ENCODE measurements at places on chromosomes 1 and 21.

DNA sequence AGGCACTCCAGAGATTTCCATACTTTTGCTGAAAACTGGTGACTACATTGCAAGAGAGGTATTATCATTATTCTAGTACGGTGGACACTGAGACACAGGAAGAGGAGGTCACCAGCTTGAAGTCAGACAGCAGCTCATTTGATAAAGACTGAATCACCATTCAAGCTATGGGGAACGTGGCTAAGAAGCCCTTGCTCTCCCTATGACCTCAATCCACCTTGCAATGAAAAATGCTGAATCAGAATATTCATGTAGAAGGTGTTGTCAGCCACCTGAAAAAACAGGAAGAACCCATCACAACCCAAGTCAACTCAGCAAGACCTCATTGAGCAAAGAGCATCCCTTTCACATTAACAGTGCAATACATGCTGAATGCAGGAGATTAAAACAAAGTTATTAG is 59.0 kb upstream of the FGGY start:
- no peak for DNase-seq

DNA sequence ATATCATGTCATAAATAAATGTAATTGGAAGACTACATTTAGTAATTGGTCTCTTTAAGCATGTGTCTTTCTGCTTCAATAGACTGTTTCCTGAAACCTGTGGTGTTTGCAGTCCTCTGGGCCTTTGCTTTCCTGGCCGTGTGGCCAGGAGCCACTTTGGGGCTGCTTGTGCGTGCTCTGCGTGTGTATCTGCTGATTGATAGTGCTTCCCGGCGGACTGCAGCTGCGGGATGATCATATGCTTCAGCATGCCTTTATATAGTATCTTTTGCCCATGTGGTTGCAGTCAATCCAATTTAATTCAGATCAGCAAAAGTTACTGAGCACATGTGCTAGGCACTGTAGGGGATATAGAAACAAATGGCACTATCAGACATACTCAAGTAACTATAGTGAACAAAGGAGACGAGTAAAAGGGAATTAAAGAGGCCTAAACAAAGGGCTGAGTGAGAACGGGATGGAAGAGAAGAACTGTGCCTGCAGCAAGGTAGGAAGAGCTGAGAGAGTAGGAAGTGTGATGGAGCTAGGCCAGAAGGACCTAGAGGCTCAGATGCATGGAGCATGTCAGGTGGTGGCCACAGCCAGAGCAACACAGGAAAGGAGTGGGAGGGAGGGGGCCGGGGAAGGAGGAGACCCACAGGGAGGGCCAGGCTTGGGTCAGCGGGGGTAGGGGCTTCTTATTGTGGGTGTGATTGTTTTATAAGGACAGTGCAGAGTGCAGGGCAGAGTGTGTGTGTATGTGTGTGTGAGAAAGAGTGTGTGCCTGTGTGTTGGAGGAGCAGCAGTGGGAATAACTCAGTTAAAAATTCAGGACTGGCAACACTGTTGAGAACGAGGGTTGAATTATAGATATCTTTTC is 27.2 kb upstream of the TTF2 start:
- no peak for DNase-seq

DNA sequence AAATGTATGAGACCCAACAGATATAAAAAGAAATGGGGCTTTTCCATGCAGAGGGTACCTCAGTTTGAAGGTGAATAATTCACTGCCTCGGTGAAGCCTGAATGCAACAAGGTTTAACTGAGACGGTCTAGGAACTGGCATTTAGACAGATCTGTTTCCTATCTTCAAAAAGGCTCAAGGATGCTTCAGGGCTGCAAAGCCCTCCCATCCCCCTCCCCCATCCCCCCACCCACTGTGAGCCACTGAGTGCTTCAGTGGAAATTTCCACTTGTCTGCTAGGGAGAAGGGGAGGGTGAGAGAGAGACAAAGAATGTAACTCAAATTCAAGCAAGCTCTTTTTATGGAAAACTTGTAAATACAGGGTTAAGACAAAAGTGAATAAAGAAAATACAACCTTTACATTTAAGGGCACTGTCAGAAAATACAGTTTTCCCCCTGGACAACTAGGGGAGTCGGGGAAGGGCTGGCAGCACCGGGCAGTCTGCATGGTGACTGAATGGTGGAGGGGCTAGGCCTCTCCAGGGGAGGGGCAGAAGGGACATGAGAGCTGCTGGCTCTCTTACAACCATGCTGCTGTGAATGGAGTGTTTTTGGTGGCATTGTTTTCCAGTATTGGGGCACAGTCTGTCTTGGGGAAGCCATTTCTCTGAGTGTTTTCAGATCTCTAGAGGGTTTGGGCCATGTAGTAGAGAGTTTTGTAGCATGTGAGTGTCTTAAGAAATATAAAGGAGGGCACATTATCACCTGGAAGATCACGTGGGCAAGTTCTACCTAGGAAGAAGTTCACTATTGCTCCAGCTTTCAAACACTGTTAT is 56.7 kb downstream of the MRPS6 start:
- no peak for DNase-seq

DNA sequence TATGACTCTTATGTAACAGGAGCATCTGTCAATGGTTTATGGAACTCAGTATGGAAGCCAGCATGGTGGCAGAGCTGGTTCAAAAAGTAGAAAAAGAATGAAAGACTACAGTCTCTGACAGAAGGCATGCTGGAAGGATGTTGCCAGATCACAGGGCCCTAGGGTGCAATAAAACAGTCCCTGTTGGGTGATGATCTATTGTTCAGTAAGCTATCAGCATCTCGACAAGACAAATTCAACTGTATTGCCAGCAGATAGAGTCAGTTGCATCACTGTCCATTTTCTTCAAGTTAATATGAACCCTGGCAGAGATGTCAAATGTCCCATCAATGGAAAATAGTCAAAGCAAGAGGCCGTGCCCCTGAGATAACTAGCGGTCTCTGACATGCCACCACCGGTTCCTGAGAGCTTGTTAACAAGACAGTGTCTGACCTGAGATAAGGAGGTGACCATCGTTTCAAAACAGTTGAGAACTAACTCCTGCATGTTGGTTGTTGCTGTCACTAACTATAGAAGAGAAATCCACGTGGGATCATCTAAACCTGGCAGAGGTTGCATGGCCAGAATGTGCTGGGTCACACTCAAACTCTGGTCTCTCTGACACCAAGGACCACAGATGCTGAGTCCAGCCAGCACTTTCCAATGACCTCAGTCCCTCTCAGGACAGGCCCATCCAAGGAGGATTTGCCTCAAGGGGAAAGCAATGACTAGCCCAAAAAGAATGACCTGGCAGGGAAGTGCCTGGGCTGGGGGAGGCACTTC is 125.9 kb downstream of the RIPK4 start:
- DNase-seq, result no peak

GRCh38 chr1:186325239-186325638 is 49.8 kb downstream of the TPR start:
- peak; percentile 25 for DNase-seq

- DNase-seq, result no peak
These were observed 876 bp downstream of the ALDH9A1 start for GRCh38 chr1:165697491-165697880.

GRCh38 chr1:231094421-231094820 is 54.4 kb upstream of the FAM89A start:
- no peak for DNase-seq

GRCh38 chr1:10143961-10144485 is 66.3 kb upstream of the KIF1B start:
- DNase-seq, result no peak

DNA sequence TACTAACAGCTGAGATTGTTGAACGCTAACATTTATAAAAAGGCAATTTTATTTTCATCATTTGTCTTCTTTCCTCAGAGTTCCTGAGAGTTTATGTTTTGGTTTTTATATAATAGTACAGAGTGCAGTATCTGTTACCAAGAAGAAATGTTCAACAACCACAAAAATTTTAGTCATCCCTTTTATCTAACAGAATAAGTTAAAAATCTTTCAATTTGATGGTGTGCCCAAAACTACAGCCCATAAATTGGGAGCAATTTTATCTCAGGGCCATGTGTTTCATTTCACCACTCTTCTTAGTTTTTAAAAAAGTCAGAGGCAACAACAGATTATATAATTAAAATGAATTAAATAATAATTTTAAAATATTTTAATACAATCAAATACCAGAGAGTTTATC is 37.1 kb downstream of the NEXN start:
- no peak for DNase-seq
